Activated CD8-positive, alpha-beta memory T cell treated with anti-CD3 and anti-CD28 coated beads for 4 hours (primary cell): ENCODE measurements at places on chromosomes 6 and 20.

DNA sequence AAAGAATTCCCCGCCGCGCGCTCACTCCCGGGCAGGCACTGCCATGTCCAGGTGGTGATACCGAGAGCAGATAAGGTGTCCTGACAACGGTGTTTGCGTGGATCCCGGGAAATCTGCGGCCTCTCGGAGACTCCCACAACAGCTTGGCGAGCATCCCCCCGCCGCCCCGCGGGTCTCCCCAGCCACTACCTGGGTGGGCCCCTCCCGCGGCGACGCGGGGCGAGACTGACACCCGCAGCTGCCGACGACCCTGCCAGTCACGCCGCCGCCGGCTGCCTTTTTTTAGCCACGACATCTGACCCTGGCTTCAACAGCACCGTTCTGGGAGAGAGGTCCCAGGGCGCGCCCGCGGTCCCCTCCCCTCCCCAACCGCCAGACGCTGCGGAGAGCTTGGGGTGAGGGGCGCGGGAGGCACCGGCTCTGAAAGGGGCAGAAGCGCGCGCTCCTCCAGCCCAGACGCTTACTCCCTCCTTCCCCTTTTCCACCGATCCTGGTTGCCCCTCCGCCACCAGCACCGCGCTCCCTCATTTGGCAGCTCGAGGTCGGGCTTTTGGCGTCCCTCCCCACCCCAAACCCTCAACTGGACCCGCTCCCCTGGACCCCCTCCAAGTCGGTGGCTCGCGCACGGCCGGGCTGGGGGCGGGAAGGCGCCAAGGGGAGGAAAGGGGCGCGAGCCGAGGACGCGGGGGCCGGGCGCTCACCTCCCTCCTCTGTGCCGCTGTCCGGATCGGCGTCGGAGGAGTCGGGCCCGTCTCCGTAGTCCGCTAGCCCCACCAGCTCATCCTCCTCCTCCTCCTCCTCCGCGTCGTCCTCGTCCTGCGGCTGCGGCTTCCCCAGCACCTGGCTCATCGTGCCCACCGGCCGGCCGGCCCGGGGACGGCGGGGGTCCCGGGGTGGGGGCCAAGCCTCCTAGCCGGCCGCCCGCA lies 665 bp downstream of the RRAGD start:
- DNase-seq: no peak

DNA sequence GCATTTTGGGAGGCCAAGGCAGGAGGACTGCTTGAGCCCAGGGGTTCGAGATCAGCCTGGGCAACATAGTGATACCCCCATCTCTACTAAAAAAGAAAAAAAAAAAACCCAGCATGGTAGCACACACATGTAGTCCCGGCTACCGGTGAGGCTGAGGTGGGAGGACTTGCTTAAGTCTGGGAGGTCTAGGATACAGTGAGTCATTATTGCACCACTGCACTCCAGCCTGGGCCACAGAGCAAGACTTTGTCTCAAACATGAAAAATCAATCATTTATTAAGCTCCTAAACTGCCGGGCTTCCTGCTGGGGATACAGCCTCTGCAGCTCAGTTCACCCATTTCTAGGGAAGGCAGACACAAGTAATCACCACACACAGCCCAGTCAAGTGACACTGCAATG lies 7.3 kb upstream of the USP45 start:
- no peak for DNase-seq

DNA sequence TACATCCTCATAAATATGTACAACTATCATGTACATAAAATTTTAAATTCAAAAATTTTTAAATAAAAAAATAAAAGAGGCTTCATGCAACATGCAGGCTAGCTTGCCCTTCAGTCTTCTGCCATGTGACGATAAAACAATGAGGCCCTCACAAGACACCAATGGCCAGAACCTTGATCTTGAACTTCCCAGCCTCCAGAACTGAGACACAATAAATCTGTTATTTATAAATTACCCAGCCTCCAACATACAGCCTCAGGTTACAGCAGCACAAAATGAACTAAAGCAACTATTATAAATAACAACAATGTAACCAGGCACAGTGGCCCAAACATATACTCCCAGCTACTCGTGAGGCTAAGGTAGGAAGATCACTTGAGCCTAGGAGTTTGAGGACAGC lies 42.8 kb downstream of the SERAC1 start:
- DNase-seq: no peak

DNA sequence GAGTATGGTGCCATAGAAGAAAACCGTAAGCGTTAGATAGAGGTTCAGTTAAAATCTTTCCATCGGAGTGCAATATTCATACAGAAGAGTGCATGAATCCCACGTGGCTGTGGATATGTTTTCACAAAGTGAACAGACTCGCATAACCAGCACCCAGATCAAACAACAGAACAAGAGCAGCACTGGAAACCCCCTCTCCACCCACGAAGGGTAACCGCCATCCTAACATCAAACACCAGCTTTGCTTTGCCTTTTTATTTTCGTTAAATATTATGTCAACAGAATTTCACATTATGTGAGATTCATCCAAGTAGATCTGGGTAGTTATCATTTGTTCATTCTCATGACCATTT lies 4.7 kb downstream of the GTSF1L start:
- DNase-seq: peak; percentile 10

DNA sequence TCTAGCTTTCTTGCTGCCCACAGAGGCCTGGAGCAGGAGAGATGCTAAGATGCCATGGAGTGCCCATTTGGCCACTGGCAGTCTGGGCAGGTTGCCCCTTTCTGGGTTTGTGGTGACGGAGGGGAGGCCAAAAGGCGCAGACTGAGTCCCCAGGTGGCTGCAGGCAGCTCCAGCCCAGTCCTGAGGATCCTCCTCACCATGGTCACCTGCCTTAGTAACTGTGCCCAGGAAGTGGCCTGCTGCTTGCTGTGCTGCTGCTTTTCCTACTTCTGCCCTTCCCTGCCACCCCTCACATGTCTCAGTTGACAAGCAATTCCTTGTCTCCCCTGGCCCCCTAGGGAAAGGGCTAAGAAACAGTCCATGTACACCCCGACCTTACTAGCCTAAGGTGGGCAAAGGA lies 35.3 kb upstream of the KIFC1 start:
- DNase-seq: no peak
